ENCODE measurements at places on chromosomes 2 and 18. TPM values are rescaled to one million over a fixed set of nuclear protein-coding genes. Genes with fewer than 3 reads are reported as not detected.

The RFTN2 gene
- total RNA-seq, result 8.2 TPM

The RAX gene
- not detected for total RNA-seq

The GLI2 gene
- 22.3 TPM for total RNA-seq

DNA sequence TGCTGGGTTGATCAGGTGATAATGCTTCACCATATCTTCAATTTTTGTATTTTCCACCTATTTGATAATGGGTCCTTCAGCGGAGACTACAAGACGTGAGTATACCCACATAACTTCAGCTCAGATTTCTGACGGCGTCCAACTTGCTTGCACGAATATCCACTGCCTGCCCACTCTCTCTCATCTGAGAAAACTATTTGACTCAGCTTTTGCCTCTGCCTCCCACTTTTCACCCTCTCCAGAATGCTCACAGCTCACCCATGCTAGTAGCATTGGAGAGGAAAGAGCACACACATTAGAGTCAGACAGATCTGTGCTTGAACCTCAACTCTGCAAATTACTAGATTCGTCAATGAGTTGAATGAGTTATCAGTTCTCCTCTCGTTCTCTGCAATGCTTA, 166.8 kb downstream of the BCL2 start:
- ATAC-seq, result no peak

DNA sequence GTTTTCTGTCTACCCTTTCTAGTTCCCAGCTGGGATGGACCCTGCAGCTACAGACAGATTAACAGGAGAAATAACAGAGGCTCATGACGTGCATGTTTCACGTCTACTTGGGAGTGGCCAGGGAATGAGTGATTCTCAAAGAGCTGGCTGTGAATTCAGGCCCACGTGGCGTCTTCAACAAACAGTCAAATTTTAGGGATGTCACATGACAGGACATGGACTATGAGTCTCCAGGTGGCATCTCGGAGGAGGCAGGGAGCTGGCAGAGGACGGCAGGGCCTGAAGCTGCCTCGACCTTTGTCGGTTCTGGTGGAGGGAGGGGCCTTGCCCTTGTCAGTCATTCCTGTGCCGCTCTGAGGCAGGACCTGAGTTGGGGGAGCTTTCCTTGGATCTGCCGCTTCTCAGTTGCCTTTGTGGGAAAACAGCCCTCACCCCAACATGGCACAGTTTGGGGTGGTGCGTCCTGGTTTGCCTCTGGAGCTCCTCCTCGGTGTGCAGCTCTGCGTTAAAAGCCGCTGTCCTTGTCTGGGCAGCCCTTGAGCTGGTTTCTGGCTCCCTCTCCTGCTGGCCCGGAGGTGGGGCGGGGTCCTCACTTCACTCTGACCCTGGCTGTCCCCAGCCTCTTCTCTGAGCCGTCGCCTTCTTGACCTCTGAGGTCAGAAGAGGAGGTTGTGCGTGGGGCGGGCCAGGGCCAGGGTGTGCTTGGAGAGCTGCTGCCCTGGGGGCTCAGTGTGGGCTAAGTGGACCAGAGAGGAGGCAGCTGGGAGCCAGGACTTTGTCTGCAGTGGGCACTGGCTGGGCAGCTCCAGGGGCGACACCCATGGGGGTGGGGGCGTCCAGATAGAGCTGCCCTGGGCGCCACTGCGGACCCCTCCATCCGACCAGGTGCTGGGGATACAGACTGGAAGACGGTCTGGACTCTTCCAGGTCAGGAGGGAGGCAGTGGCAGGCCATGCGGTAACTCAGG, 12.1 kb upstream of the GAL3ST2 start:
- no peak for ATAC-seq

DNA sequence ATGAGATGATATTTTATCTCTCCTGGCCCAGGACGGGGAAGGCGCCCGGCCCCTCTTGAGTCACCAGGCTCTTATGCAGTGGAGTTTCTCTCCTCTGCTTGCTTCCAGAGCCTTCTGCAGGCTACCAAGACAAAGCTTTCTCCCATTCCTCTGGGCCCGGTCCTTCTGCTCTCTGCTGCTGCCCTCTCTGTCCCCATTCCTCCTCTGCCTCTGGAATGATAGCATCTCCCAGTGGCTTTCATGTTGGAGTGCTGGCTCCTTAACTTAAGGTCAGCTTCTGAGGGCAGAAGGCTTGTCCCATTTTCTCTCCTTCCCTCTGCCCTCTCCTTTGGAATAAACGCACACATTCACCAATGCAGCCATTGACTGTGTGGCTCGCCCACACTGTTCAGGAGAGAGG, 86.2 kb downstream of the SDC1 start:
- no peak for ATAC-seq

DNA sequence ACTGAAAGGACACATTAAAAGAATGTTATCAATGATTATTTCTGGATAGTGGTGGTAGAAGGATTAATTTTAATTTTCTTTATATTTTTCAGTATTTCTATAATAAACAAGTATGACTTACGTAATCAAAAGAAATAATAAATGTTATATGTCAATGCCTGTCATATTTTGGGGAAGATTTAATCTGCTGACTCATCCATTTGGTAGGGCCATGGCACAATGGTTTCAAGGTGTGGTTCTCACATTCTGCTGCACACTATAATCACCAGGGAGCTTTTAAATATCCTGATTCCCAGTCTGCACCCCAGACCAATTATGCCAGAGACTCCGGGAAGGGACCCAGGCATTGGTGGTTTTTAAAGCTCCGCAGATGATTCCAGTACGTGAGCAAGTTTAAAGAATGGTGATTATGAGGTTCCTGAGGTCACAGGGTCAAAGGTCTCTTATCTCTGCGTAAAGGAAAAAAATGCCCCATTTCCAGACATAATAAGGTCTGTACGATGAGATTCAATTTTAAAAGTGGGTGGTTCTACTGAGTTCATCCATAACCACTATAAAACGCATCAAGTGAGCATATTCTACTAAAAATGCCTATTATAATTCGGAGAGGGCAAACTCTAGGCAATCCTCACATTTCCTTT, 27.2 kb downstream of the WIPF1 start:
- ATAC-seq, result no peak

GRCh38 chr18:24983566-24984139, 368.3 kb downstream of the ZNF521 start:
- no peak for ATAC-seq

GRCh38 chr2:25480561-25480960, 138.8 kb upstream of the DNMT3A start:
- no peak for ATAC-seq

- no peak for ATAC-seq
Measured at GRCh38 chr2:8529706-8530277, 152.1 kb upstream of the ID2 start.

- no peak for ATAC-seq
Measured at GRCh38 chr2:118641711-118642110, 205.7 kb downstream of the EN1 start.

GRCh38 chr2:3073704-3074103, 303.9 kb downstream of the EIPR1 start:
- ATAC-seq, result no peak

- no peak for ATAC-seq
Measured at GRCh38 chr2:81247648-81248047, 943.1 kb upstream of the LRRTM1 start.

GRCh38 chr2:101623031-101623521, 74.4 kb upstream of the MAP4K4 start:
- ATAC-seq, result peak; percentile 39

- ATAC-seq, result no peak
Measured at GRCh38 chr2:207734264-207734635, 22.8 kb downstream of the CCNYL1 start.

- ATAC-seq, result peak; percentile 26
Measured at GRCh38 chr2:176136374-176137251, 7.1 kb downstream of the HOXD8 start.

DNA sequence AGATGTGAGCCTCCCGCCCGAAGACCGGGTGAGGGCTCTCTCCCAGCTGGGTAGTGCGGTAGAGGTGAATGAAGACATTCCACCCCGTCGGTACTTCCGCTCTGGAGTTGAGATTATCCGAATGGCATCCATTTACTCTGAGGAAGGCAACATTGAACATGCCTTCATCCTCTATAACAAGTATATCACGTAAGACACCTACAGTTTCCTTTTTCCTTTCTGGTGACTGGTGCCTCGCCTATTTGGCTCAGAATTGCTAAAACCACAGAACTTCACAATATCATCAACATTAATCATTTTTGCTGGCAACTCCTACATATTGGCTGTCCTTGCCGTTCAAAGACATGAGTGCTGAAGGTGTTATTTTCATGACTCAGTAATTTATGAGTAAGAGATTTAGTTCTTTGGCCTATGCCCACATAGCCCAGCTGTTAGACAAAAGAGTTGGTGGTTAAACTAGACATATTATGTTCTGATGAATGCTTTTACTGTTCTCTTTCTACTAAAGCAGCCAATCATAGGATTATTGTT, 2.2 kb downstream of the STAMBP start:
- no peak for ATAC-seq

- no peak for ATAC-seq
Measured at GRCh38 chr2:145070703-145071102, 550.8 kb upstream of the ZEB2 start.

GRCh38 chr18:39946623-39947061, 2008.4 kb upstream of the PIK3C3 start:
- ATAC-seq, result peak; percentile 50

GRCh38 chr2:2846332-2847208, 515.5 kb upstream of the MYT1L start:
- ATAC-seq, result peak; percentile 39

DNA sequence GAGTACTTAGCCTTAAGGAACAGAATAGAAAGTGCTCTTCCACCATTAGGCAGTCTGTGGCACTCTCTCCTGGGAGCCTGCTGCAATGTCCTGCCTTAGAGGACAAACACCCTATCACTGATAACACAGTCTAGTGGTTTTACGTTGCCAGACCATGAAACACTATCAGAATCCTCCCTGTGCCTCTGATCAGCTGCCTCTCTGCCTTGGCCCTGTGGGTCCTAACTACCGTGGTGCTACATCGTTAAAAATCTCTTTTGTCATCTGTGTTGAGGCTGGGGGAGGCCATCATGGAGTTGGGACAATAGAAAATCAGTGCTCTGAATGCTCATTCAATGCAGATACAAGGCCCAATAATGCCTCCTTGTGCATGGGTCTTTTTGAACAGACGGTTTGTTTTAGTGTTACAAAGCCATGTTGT, 11.9 kb upstream of the APCDD1 start:
- ATAC-seq, result no peak
